AG04450 (cell line): ENCODE measurements at places on chromosomes 2 and 18. TPM values are rescaled to one million over a fixed set of nuclear protein-coding genes. Genes with fewer than 3 reads are reported as not detected.
A peak's percentile ranks its signal among the peaks of the same experiment; 100 is the strongest.

SIX3 gene
- not detected in 2 replicates for polyA plus RNA-seq

SOS1 gene
- 25.6 and 42.2 TPM in 2 replicates for polyA plus RNA-seq

ST8SIA5 gene
- not detected in 2 replicates for polyA plus RNA-seq

MPP4 gene
- 8.6 and 9.1 TPM in 2 replicates for polyA plus RNA-seq

OTOS gene
- polyA plus RNA-seq, result not detected in 2 replicates

SFTPB gene
- polyA plus RNA-seq, result not detected in 2 replicates

SP9 gene
- polyA plus RNA-seq, result not detected in 2 replicates

CYTIP gene
- not detected in 2 replicates for polyA plus RNA-seq

TEX44 gene
- polyA plus RNA-seq, result not detected in 2 replicates

MDH1 gene
- 239 and 296 TPM in 2 replicates for polyA plus RNA-seq

CCDC178 gene
- 0.12 TPM in 1 of 2 replicates, not detected in the other for polyA plus RNA-seq

GKN2 gene
- polyA plus RNA-seq, result not detected in 2 replicates

DNA sequence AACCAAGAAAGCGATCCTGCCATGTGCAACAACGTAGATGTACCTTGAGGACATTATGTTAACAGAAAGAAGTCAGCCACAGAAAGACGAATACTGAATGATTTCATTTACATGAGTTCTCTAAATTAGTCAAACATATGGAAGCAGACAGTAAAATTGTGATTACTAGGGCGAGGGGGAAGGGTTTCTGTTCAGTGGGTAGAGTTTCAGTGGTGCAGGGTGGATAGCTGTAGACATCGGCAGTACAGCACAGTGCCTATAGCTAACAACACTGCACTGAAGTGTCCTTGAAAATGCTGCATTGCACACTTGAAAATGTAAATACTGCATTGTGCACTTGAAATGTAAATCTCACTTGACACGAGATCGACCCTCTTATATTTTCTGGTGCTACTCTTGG is 275.3 kb downstream of the GALR1 start:
- no peak for DNase-seq

- DNase-seq, result no peak
Observed at GRCh38 chr2:14199040-14199439, 433.5 kb upstream of the LRATD1 start.

GRCh38 chr2:119301413-119301812 is 65.2 kb downstream of the C2orf76 start:
- no peak for DNase-seq

DNA sequence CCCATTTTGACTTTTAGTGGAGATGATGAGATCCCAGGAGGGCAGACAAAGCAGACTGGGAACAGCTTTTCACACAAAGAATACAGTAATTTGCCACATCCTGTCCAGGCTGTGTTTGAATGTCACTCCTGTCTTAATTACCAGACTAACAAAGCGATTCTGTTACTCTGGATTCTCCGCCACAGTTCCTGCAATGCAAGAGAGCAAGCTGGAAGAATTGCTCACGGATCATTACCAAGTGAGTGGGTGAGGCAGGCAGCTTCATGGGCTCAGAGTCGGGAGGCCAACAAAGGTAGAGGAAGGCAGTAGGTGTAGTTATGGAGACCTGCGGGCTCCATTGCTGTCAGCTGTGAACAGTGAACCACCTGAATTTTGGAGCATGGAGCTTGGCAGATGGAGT is 250.5 kb upstream of the ATP5MC3 start:
- DNase-seq, result no peak

GRCh38 chr2:8549942-8550341 is 131.9 kb upstream of the ID2 start:
- DNase-seq, result no peak

DNA sequence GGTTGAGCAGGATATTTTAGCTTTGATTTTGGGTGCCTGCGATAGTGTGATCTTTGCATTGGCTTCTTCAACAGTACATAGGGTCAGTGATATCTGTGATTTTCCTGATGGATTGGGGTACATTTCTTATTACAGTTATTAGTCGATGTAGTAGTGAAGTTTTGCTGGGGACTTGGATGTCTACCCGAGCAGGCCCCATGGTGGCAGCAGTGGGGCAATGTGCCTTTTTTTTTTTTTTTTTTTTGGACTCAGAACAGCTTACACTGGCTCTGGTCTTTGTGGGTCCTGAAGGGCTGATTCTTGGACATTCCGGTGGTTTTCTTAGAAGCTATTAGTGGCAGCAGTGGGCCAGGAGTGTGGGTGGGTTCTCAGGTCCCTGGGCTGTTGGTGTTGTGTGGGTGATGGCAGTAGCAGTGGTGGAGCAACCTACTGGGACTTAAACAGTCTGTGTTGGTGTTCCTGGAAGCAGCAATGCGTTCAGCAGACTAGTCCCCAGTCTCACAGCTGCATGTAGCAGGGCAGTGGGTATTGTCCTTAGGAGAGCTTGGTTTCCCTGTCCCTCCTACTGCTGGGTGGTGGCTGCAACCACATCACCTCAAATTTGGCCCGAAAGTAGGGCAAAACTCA is 53.7 kb upstream of the SLC4A10 start:
- DNase-seq, result no peak

DNA sequence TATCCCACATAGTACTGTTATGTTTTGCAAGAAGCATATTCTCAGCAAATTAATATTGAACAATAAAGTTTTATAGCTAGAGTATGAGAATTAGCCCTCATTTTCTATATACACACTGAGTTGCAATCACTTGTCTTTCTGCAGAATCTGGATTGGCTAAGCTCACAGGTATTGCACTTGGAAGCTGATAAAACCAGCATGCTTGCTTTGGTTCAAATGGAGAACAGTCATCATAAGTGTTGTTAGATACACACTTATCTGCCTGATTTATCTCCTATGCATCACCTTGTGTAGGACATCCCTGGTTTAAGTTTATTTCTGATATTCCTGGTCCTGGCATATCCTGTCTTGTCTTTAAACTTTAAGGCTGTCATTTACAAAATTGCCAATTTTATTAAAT is 38.0 kb upstream of the CYP20A1 start:
- DNase-seq, result no peak

- no peak for DNase-seq
Observed at GRCh38 chr2:11930211-11930761, 183.9 kb downstream of the LPIN1 start.

DNA sequence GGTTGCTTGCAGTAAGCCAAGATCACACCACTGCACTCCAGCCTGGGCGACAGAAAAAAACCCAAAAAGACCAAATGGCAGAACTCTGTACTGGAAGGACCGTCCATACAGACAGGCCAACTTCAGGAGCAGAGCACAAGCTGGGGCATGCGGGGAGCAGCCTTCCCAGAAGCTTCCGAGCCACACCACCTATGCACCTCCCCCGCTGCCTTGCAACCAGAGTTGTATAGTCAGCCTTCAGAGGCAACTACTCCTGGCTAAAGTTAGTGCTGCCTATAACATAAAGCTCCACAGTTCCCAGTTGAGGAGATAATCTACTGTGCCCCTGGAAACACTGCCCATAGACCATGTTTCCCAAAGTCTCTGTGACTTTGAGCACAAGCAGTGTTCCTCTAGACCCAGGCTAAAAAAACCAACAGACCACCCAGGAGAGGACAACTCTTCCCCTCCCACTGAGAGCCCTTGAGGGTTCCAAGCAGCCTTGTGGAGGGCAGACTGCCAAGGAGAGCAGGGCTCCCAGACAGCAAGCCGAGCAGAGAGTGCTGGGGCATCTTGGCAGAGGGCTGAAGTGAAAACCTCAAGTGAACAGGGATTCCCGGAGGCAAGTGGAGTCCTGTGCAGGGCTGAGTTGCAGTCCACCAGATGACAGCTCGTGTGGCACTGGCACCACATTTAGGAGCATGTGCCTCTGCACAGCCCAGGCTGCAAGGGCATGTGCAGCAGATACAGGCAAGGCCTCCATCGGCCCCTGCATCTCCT is 6.8 kb downstream of the SFT2D3 start:
- DNase-seq, result no peak

DNA sequence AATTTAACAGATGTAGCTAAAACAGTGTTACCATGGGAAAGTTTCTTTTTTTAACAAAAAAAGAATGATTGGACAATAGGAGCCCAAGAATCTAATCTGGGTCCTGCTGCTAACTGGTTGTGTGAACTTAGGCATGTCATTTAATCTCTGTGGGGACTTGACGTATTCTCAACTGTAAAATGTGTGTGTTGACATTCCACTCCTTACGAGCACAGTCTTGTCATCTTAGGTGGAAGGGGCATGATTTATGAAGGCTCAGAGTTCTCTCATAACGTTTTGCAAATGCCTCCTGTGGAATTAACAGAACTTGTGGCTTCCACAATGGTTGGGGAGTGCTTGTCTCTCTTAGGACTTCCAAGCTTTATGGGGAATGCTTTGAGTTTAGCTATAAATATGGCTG is 125.9 kb upstream of the SATB2 start:
- DNase-seq, result no peak

DNA sequence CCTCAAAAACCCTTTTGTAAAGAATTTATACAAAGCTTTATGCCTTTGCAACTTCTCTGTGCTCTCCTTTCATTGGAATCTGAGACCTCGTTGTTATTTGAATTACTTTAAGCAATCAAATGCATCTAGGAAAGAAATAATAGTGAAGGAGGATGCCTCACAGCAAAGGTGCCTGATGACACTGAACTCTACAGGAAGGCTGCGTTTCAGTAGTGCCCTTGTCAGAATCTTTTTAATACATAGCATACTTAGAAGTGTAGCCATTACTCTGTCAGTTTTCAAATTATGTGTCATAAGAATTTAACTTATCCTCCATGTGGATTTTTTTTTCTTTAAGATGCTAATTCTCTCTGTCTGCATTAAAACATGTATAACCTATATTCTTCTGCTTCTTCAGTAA is 9.6 kb upstream of the LYPD6B start:
- DNase-seq, result no peak

GRCh38 chr2:45651415-45652089 is at the start of gene PRKCE:
TSS of gene PRKCE (plus strand) at chr2:45651675.
- no peak for DNase-seq

DNA sequence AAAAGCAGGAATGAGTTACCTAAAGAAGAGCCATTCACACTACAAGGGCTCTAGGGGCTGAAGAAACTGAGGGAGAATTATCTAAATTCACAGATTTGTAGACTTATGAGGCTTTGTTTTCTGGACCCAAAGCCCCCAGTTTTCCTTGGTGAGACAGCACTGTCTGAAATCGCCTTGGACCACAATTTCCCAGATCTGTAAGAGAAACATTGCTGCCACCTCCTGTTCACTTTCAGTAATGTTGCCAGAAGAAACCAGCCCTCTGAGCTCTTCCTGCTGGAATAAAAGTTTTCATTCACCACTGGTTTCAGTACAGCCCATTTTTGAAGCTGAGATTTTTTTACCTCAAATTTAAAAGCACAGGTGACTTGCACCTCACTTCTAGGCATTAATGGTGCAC is 169.2 kb downstream of the CDH20 start:
- peak; percentile 32 for DNase-seq

GRCh38 chr2:231334179-231334930 is 61.2 kb upstream of the B3GNT7 start:
- no peak for DNase-seq

GRCh38 chr2:45494275-45494977 is 116.6 kb downstream of the SRBD1 start:
- DNase-seq, result peak; percentile 41

DNA sequence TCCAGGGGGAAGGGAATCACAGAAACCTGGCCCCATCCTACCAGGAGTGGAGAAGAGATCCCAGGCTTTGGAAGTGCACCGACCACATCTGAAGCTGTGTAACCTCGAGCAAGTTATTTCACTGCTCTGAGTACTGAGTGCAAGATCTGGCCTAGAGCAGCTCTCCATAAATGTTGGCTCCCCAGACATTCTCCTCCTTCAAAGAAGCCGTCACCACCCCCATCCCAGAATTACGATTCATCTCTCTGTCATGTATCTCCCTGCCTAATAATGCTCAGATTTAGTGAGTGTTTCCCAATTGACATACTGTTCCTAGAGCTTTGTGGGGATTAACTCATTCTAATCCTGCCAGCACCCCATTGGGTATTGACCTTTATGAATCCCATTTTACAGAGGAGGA is 51.7 kb downstream of the TNS1 start:
- no peak for DNase-seq

DNA sequence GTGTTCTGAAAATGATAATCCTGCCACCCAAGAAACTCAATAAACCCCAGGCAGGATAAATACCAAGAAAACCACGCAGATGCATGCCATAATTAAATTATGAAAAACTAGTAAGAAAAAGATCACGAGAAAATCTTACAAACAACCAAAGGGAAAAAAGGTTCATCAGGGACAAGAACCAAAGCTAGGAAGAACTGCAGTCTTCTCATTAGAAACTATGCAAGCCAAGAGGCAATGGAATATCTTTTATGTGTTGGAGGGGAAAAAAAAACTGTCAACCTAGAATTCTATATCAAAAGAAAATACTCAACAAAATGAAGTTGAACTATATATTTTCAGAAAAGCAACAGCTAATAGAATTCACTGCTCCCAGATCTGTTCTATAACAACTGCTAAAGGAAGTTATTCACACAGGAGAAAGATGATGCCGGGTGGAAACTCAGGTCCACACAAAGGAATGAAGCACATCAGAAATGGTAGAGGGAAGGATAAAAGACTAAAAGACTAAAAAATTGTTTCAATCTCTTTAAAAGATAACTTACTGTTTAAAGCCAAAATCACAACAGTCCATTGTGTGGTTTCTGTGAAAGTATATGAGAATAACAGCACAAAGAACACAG is 55.0 kb downstream of the NDUFA10 start:
- DNase-seq, result no peak

- DNase-seq, result no peak
Observed at GRCh38 chr2:17581831-17582230, 41.3 kb downstream of the VSNL1 start.

DNA sequence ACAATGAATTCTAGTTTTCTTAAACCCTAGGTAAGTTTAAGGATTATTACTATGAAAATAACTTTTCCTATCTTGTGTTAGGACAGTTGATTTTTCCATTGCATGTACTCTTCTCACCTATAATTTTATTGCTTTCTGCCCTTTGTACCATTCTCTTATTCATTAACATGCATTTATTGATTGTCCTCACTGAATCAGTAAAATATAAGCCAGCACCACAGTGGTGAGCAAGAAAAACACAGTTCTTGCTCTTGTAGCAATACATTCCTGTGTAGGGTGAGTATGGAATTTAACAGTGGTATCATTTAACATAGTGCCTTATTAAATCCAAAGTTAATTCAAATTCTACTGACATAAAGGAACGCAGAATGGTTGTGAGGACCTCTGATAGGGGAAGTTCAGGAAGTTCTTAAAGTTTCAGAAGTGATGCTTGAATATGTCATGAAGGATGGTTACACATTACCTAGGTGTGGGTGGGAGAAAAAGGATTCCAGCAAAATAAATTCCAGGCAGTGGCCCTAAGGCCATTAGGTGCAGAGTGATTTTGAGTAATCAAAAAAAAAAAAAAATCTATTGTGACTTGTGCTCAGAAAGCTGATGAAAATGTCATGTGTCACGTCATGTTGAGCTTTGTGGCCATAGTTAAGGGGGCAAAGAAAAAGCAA is 104.7 kb upstream of the DSEL start:
- DNase-seq, result no peak

GRCh38 chr2:121698318-121698930 is 38.3 kb downstream of the NIFK start:
- DNase-seq, result no peak
